HuH-7.5 (cell line): ENCODE measurements at places on chromosomes 11 and 22.

- DNase-seq = no peak
Observed at GRCh38 chr11:2742201-2742600, 42.4 kb upstream of the KCNQ1OT1 start.

DNA sequence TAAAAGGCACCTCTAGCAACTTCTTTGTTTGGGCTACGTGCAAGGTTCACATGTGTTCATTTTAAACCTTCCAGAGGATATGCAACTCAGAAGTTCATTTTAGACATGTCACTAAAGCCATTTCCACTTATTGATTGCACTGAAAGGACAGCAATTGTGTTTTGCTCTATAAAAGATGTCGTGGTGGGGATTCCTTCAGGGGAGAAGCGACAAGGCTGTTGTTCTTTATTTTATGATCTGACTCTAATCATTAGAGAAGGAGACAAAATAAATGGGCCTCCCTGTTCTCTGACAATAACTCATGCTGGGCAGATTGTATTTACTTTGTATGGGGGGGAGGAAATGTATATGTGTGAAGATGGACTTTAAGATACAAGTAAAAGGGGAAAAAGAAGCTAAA is 370.1 kb upstream of the ARHGAP42 start:
- no peak for DNase-seq

- DNase-seq = no peak
Observed at GRCh38 chr22:45775569-45776312, 104.1 kb downstream of the ATXN10 start.

DNA sequence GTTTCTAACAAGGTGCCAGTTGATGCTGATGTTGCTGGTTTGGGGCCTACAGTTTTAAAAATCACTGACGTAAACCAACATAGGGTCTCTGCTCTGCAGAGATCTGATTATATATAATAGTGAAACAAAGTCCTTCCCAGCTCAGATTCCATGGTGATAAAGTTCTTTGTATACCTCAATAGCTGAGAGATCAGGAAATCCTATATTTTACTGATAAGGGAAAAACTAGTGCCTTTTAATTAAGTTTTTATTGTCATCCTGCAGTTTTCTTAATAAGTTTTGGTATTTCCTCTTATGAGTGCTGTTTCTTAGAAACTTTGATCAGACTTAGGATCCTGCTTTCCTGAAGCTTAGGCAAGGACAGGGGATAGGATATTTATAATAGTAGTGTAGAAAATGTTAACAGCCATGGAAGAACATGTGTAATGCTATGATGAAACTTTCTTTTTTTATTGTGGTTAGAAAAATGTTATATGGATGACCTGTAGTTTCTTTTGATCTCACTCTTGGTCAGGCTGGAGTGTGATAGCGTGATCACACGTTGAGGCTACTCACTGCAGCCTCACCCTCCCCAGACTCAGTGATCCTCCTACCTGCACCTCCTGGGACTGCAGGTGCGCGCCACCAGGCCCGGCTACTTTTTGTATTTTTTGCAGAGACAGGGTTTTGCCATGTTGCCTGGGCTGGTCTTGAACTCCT is 14.1 kb downstream of the CAPRIN1 start:
- DNase-seq = no peak

DNA sequence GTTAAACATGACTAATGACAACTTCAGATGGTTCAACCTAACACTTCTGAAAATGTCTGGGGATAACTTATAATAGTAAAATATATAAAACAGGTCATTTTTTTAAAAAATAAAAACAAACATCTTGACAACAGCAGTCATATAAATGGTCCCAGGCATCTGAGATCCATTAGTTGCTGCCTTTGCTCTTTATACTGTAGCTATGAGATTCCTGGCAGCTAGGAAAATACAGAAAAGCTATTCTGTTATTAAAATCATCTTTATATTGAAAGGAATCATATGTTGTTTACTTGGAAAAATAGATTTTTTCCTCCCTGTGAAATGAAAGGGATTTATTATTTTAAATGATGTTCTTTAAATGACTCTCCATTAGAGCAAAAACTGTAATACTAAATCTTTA is 55.7 kb upstream of the DEUP1 start:
- no peak for DNase-seq

DNA sequence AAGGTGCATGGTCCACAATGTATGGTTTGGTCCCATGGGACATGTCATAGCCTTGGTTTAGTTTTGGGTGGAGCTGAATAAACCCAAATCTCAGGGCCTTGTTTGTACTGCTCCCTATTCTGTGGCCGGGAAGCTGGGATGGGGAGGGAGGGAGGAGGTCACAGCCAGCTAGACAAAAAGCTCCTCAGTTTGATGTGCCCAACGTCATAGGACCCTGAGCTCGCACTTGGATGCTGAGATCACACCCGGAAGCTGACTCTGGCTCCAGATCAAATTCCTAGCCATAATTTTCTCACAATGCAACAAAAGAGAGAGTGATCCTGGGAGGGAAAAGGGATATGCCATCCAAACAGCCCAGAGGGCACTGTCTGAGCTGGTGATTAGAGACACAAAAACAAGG is 1.5 kb downstream of the HSPB2 start:
- DNase-seq = no peak

DNA sequence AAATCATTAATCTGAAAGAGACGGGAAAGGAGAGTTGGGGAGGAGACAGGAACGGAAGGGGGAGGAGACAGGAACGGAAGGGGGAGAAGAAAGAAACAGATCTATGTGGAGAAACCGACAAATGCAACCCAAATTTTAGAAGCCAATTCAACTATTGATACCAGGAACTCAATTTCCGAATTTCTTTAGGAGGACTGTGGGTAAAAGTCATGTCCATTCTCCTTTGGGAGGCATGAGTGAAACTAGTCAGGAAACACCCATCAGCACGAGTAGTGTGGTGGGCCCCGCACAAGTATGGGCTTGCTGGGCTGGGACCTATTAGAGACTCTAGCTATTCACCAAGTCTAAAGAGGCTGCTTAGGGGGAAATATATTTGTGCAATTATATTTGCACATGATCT is 18.1 kb downstream of the ANO3 start:
- DNase-seq = no peak

DNA sequence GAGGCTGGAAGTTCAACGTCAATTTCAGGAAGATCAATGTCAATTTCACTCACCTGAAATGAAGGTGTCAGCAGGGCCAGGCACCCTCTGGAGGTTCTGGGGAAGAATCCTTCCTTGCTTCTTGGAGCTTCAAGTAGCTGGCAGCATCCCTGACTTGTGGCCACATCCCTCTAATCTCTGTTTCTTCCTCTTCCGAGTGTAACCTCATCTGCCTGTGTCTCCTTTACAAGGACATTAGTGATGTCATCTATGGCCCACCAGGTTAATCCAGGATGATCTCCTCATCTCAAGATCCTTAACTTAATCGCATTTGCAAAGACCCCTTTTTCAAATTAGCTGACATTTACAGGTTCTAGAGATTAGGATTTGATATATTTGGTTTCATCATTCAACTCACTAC is 240.8 kb upstream of the MTNR1B start:
- no peak for DNase-seq
